ENCODE measurements at places on chromosomes 7 and 10.

- DNase-seq: no peak
These were observed 44.9 kb downstream of the CAV1 start for GRCh38 chr7:116569737-116570136.

GRCh38 chr10:59177836-59178235 lies 1.4 kb downstream of the PHYHIPL start:
- no peak for DNase-seq

- DNase-seq: no peak
These were observed 540.2 kb downstream of the LRMDA start for GRCh38 chr10:75971402-75972211.

DNA sequence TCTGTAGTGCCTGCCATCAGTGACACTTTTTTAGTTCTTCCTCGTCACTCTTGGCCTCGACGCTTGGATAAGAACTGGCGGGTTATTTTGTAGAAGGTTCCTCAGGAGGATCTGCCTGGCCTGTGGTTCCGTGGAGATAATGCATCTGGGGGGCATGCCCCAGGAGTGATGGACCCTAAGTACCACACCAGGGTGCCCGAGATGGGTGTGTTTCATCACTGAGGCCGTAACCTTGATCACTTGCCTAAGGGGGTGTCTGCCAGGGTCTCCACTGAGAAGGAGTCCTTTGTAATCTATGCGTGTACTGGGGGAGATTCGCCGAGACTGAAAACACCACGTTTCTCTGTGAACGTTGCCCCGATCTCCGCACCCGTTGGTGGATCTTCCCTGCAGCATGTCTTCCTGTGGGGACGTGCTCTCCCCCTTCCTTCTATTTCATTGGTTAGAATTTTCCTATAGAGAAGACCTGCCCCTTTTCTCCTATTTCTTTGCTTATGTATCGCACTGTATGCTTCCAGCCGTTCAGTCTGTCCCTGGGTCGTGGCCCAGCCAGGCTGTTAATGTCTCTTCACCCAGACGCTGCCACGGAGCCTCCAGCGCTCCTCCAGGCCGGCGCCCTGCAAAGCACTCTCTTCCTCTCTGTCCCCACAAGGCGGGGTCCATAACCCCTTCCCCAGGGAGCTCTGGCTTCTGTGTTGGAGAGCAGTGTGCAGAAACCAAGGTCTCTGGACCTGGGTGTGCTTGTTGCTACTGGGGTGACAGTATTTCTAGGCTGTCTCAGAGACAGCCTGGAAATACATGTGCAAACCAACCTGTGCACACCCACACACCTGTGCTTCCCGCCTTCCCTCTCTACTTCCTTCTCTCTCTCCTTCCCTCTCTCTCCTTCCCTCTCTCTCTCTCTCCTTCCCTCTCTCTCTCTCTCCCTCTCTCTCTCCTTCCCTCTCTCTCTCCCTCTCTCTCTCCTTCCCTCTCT lies 14.4 kb upstream of the DPYSL4 start:
- no peak for DNase-seq

DNA sequence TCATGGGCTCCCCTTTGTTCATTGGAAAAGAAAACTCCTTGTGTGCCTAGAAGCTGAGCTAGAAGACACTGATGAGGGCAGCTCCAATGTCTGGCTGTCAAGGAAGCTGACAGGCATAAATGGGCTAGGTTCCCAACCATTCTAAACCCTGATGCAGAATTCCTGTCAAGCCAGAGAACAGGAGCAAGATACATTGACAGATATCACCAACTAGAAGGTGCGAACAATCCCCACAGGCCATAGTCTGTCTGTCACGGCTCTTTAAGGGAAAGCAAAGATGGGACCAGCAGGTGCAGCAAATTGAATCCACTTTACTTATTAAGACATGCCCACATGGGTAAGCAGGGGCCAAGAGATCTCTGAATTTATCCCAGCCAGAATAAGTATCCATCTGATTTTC lies 617.9 kb upstream of the POT1 start:
- DNase-seq: no peak

- no peak for DNase-seq
These were observed 7.2 kb downstream of the GCC1 start for GRCh38 chr7:127578036-127578684.

GRCh38 chr10:126013489-126014281 lies 117.3 kb downstream of the FANK1 start:
- no peak for DNase-seq

DNA sequence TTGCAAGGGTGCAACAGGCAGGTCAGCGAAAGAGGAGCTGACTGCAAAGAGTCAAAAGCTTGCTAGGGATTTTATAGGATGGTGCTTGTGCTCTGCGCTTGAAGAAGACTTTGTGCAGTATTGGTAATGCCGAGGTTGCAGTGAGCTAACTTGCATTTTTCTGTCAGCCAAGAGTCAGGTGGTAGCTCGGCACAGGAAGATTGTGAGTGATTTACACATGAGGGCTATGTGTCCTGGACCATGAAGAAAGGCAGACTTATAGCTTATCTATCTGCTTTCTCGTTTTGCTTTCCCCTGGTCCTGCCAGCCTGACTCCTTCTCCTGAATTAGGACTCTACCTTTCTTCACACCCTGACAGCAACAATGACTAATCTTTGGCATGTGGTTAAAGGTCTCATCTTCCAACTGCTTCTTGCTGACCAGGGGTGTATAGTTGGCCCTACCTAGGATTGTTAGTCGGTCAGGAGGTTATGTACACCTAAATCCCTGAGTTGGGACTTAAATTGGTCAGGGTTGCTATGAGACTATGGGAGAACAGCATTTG lies 4.1 kb upstream of the SYPL1 start:
- DNase-seq: no peak

DNA sequence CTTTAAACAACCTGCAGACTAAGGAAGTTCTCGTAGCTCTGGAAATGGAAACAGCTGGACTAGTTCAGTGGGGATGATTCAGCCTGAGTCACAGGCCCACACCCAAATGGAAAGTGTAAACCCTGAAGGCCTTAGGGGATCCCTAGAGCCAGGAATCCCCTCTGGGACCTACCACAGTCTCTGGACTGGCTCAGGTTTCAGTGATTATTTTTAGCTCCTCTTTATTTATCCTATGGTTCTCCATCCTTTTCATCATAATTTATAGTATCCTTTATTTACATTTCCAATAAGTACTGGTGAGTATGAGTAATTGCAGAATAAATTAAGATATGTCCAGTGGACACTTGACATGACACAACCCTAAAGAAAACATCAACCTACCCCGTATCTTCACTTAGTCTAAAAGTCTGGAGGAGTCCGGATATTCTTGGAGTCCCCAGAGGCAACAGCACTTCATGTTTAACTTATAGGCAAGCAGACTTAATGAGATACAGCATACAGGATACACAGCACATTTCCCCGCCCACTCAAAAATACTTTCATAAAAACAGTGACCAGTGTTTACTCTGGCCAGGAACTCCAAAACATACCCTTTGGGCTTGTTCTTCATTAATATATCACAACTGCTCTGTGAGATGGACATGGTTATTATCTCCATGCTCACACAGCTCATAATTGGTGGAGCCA lies 28.4 kb upstream of the SEMA3E start:
- no peak for DNase-seq

DNA sequence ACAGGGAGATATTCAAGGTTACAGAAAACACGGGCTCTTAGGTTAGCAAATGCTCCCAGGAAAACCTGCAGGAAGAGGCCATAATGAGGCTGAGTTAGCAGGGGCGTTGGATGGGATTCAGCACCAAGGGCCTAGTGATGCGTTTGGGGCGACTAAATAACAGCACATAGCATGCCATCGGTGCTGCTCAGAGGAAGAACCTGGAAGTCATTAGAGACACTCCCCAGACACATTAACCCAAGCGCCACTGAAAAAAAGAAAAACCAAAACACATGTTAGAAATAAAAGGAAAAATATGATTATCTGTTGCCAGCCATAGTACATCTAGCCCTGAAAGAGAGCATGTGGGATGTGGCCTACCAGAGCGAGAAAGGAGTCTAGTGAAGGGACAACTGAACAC lies 28.8 kb upstream of the OPALIN start:
- DNase-seq: no peak

GRCh38 chr7:1912593-1913465 lies 242.8 kb downstream of the ELFN1 start:
- DNase-seq: no peak

GRCh38 chr7:23273141-23273599 lies 26.0 kb upstream of the MALSU1 start:
- peak; percentile 86 for DNase-seq

DNA sequence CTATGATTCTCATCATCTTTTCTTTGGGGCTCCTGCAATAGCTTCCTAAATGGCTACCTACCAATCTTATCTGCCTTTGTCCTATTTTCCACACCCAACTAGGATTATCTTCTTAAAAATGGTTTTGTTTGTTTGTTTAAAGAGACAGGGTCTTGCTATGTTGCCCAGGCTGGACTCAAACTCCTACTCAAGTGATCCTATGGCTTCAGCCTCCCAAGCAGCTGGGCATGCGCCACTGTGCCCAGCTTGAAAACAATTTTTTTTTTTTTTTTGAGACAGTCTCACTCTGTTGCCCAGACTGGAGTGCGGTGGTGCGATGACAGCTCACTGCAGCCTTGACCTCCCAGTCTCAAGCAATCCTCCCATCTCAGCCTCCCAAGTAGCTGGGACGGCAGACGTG lies 14.9 kb downstream of the DNMBP start:
- no peak for DNase-seq

DNA sequence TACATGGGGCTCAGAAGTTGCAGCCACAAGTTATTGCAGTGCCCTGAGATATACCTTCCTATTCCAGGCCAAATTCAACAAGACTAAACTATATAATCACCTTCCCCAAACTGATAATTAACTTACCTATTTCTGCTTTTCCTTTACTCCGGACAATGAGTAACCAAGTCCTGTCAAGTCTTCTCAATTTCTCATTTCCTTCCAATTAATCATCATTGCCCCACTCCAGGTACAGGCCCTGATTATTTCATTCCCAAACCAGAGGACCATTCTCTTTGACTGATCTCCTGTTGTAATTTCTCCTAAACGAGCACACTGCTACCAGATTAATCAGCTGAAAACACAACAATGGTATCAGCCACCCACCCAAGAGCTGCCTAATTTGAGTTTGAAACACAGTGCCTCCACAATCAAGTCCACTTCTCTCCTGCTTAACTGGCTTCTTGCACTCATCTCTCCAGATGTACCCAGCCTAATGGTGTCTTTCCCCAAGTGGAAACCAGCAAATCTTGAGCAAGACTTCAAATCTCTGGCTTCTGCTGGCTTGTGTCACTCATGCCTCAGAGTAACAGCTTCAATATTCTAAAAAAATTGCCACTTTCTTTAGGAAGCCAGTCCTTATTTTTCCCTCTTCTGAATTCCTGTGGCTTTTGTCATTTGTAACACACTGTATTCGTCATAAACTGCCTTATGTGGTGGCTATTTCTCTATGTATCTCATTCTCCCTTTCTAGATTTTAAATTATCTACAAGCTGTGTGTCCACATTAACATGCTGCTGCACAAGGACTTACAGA lies 89.1 kb downstream of the CDK6 start:
- no peak for DNase-seq

- DNase-seq: no peak
These were observed 111.4 kb upstream of the TAC1 start for GRCh38 chr7:97620495-97620894.

DNA sequence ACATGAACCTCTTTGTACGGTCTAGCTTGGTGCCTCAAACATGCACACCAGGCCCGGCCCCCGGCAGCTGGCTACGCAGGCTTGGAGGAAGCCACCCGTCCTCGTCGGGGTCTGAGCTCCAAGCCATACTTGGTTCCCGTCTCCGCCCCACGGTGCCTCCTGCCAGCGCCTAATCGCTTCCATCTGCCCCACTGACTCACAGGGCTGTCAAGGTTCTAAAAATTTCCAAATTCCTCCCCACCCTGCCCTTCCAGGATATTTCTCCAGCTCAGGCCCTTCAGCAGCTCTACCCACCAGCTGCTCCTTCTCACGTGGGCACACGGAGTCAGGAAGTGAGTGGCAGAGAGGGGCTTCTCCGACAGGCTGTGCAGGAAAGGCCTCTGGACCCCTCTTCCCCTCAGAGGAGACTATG lies 38.8 kb downstream of the TMEM270 start:
- no peak for DNase-seq

DNA sequence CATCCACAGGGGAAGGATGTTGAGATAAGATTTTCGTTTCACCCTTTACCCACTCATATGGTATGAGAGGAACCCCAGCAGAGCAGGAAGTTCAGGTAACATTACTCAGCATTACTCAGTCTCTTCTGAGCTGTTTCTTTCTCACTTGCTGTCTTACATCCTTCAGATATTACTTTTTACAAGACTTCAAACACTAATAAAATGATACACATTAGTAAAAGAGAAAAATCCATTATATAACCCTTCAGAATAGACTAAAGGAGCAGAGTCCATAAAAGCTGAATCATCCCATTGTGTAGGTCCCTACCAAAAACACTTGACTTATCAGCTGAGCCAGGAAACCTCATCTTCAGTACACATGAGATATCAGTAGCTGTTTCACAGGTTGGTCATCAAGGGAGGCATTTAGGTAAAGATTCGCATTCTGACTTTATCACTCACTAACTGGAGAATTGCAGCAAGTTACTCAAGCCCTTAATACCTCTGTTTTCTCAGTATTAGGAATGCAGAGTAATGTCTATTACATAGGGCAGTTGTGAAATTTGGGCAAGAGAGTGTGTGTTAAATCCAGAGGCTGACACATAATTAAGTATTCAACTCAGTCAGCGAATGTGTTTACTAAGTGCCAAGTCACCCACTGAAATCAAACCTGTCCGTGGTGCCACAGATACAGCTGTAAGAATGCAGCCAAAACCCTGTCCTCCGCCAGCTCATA lies 44.7 kb downstream of the KLF6 start:
- DNase-seq: no peak

GRCh38 chr7:144997512-144997911 lies 161.7 kb upstream of the TPK1 start:
- no peak for DNase-seq

DNA sequence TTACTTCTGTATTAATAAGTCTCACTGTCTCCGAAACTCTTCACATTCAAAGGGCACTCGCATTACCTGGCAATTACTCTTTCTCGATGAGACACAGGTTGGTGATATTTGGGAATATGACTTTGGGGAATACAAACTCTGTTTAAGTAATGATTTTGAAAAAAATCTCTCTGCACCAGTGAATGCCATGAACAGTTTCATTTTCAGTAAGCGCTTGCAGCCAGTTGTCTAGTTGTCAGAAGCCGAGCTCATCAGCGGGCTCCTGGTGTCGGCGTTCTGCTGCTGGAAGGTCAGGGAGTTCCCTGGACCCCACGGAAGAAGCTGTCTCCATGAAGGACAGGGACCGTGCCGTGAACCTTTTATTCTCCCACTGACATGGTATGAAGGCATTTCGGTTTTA lies 57.7 kb downstream of the PTPRE start:
- no peak for DNase-seq
